Activated CD4-positive, alpha-beta T cell treated with anti-CD3 and anti-CD28 coated beads, Interleukin-2, amount 50 U/mL, for 16 hours (primary cell): ENCODE measurements at places on chromosomes 13 and 19.

GRCh38 chr13:93559718-93560117, 333.1 kb downstream of the GPC6 start:
- DNase-seq: no peak

GRCh38 chr13:91955546-91956355, 557.3 kb downstream of the GPC5 start:
- no peak for DNase-seq

DNA sequence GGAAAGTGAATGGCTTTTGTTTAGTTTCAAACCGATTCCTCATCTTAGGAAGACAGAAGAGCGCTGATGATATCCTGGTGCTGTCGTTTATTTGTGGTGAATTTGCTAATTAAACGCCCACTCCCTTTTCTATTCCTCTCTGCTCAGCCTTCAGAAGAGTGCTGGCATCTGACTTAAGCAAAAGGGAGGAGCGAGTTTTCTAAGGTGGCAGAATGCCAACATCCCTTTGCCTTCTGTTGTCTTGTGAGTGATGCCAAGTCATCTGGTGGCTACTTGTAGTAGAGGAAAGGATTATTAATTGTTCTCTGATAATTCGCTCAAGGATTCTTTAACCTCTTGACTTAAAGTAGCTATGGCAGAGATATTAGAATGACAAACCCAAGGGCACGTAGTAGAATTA, 68.1 kb downstream of the ERCC5 start:
- DNase-seq: no peak

DNA sequence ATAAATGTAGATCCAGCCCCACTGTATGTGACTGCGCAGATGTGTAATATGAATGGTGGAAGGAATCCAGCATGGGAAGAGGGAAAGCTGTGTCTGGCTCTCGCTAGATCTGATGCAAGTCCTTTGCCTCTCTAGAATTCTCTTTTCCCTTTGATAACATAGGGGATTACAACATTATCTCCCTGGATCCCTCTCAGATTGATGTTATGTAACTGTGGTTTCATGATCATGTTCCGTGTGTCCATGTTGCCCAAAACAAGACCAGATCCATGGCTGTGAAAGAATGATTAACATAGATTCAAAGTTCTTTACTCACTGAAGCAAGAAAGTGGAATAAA, 184.0 kb upstream of the UBL3 start:
- DNase-seq: no peak

DNA sequence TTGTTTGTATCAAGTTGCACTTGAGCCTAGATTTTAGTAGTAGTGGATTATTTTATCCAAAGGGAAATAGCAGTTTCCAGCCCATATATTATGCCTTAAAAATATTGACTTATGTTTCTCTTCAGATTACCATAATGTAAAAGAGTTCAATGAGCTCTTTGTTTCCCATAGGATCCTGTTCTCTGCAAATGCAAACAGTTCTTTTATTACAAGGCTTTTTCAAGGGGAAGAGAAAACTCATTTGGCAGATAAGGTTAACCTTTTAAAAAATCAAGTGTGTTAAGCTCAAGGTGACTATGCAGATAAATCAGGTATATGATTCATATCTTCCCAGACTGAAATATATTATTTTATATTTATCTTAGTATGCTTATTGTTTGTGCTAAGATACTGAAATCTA, 961.2 kb upstream of the SPRY2 start:
- DNase-seq: no peak

GRCh38 chr13:23960566-23961156, 63.4 kb upstream of the C1QTNF9B start:
- peak; percentile 37 for DNase-seq

GRCh38 chr19:48398375-48399235, 5.1 kb downstream of the GRIN2D start:
- peak; percentile 89 for DNase-seq

DNA sequence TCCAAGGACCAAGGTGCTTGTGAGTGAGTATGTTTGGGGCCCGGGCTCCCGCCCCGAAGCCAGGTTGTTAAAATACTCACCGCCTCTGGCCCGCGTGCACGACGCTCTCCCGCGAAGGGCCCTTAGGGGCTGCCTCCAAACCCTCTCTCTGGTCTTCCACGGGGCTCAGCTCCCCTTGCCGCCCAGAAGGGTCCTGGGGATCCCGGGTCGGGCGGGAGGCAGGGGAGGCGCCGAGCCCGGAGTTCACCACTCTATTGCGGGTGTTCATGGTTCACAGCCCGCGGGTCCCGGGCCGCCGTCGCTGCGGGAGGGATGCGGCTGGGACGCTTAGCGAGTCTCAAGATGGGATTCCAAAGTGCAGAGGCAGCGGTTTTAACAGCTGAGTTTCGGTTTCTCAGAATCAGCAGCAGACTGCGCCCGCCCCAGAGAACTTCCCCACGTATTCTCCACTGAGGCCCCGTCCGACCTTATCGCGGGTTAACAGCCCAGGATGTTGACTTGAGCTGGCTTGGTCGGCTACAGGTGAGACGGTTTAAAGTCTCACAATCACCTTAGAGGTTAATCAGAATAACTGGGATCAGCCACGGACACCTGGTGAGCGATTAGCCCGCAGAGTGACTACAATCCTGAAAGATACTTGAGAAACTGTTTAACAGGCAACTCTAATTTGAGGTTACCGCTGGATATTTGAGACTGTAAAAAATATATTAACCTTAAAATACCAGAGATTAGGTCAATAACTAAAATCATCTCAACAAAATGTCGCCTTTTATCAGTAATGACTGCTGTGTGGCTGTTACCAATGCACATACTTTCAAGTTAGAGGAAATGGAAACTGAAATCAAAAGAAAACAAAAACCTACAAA, at the start of gene EPSTI1:
EPSTI1 (minus strand) TSS at position 344 of the 866 bp plus-strand sequence; CDS start at position 268, 76 bp downstream.
- DNase-seq: peak; percentile 84

DNA sequence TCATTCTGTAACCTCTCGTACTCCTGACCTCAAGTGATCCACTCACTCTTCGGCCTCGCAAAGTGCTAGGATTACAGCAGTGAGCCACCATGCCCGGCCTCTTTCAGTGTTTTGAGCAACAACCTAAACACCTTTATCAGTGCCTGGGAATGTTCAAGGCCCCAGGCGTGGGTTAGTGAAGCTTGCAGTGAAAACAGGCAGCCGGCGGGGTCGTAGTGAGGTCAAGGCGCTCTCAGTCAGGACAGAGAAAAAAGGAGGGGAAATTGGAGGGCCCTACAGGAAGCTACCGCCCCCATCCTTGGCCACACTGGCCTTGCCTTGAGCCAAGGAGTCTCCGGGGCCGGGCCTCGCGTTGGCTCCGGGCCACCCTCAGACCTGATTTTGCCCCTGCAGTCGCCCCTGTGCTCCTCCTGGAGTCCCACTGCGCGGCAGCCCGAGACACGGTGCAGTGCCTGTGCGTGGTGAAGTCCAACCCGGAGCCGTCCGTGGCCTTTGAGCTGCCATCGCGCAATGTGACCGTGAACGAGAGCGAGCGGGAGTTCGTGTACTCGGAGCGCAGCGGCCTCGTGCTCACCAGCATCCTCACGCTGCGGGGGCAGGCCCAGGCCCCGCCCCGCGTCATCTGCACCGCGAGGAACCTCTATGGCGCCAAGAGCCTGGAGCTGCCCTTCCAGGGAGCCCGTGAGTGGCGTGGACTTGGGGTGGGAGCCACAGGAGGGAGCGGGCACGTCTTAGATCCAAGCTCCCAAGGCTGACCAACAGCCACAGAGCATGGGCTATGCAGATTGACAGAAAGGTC, 17.7 kb downstream of the MAG start:
- no peak for DNase-seq

- DNase-seq: peak; percentile 85
Observed at GRCh38 chr19:41595258-41595889, 19.4 kb downstream of the CEACAM21 start.

DNA sequence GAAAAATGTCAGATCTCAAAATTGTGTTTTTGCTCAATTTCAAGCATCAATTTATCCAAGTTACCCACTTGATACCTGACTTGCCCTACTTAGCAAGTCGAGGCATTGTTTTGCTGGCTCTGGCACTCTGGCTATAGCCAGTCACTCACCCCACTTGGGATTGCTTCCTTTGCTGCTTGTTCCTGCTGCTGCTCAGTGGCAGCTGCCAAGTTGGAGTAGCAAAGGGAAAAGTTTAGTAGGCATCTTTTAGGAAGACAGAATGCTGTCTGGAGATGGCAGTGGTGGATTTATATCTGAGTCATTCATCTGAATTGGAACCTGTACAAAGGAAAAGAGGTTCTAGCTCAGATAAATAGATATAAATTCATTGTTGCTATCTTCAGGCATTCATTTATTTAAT, 41.2 kb downstream of the PCCA start:
- DNase-seq: no peak

GRCh38 chr19:6772028-6772865, at the start of gene VAV1:
TSS of gene VAV1 (plus strand) at chr19:6772708. CDS start at chr19:6772808, 100 bp downstream.
- DNase-seq: peak; percentile 88

DNA sequence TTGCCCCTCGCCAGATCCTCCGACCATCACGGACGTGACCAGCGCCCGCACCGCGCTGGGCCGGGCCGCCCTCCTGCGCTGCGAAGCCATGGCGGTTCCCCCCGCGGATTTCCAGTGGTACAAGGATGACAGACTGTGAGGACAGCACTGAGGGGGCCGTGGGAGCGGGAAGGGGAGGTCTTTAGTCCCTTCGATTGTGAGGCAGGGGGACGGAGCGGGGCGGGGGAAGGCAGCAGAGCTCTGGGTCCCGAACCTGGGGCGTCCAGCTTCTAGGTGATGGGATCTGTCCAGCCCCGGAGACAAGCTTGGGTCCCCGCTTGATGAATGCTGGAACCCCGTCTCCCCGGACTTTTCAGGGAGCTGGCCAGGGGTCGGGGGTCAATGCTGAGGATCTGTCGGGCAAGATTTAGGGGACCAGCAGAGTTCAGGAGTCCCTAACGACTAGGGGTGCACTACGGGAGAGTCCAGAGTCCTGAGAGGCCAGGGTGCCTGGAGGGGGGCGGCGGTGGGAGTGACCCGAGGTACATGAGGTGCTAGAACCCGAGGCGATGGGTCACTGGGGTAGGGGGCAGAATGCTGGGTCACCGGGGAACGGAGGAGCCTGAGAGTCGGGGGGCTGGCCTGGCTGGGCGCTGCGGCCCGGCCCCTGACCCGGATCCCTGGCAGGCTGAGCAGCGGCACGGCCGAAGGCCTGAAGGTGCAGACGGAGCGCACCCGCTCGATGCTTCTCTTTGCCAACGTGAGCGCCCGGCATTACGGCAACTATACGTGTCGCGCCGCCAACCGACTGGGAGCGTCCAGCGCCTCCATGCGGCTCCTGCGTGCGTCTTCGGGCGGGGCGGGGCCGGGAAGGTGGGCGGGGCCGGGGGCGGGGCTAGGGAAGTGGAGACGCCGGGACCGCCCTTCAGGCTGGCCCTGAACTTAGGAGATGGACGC, 14.6 kb downstream of the VSIG10L start:
- DNase-seq: peak; percentile 68

- no peak for DNase-seq
Observed at GRCh38 chr13:46587807-46588418, 34.9 kb downstream of the LRCH1 start.

DNA sequence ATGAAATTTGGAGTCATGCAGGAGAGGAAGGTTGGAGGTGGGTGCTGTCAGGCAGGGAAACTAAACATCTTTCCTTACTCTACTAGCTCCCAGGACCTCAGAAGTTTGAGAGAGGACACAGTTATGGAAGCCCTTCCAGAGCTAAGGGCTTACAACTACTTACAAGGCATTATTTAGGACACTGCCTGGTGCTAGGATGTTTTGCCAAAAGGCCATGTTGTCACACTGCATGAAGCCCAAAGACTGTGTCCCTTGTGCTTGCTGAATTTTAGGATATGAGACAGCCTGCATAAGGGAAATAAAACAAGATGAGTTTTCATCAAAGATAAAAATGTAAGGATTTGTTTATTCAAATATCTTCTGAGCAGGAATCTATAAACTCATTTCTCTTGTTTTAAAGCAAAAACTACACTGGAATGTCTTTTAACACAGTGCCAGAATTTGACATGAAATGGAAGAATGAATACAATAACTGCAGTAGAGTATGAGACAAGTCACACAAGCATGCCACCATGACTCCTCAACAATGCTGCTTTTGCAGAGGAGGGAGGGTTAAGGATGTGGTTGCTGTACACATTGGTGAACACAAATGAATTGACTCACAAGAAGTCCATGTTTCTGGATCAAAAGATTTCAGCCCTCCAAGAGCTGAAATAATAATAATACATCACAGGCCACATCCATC, 258.4 kb downstream of the SPRY2 start:
- DNase-seq: no peak

- DNase-seq: no peak
Observed at GRCh38 chr13:110155072-110155471, 151.9 kb downstream of the COL4A1 start.

DNA sequence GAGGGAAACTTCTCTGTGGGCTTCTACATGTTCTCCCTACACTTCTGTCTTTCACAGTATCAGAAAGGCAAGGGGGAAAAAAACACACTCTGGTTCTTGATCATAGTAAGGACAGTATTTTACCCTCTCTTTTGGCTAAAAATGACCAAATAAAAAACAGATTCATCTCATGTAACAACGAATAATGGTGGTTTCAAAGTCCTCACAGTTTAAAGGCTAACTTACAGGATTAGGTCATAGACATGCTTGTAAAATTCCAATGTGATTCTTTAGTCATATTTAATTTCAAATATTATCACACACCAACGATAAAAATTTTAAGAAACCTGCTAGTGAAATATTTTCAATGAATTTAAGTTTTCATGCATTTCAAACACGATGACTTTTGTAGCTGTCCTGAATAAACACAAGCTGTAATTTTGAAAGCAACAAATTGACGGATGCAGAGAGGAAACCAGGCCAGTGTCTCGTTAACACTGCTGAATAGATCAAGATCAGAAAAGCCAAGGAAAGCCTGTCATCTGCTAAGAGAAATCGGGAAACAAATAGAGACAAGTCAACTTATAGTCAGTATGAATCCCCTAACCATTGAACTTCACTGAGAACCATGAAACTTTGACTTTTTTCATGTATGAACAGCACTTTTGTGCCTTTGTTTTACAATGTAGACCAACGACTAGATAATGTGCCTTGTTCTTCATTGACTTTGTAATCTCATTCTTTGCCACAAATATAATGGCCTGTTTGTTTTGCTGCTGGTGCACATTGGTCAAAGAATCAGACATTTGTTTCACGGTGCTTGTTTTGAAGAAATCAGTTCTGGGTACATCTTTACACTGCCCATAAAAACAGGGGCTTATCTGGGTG, 22.0 kb downstream of the MBNL2 start:
- no peak for DNase-seq

DNA sequence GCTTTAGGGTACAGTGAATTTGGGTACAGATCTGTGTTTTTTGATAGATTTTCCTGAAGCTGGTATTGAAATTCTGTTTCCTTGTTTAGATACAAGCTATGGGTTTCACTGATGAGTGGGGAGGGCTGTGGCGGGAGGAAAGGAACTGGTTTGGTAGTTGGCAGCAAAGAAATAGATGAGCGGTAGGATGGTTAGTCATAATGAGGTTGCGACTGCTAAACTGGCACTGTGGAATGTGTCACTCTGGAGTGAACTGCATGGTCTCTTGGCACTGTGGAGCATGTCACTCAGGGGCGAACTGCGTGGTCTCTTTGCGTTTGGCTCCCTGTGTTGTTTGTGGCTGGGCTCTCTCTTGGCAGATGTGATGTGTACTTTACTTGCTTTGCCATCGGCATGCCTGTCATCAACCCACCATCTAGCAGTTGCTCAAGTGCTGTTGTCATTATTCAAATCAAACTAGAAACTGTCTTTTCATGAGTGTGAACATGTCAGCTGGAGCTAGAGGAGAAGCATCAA, 82.1 kb downstream of the ATP8A2 start:
- no peak for DNase-seq
